ENCODE measurements at places on chromosomes 7 and 10.
A peak's percentile ranks its signal among the peaks of the same experiment; 100 is the strongest.

- peak; percentile 14 for DNase-seq
These were observed 10.5 kb downstream of the CPVL start for GRCh38 chr7:29135846-29136245.

DNA sequence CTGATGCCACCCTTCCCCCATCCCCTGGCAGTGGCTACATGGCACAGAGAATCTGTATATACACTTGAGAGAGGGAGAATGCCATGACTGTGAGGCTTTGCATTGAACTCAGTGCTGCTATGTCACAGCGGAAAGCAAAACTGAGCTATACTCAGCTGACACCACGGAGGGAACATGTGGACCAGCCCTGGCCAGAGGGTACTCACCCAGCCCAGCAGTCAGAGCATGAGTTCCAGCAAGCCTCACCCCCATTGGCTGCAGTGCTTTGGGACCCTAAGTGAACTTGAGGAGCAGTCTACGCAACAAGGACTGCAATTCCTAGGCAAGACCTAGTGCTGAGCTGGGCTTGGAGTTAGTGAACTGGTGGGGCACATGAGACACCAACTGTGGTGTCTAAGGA is 10.3 kb upstream of the AOC1 start:
- DNase-seq = no peak

GRCh38 chr7:105610165-105610930 is 29.1 kb upstream of the EFCAB10 start:
- no peak for DNase-seq

DNA sequence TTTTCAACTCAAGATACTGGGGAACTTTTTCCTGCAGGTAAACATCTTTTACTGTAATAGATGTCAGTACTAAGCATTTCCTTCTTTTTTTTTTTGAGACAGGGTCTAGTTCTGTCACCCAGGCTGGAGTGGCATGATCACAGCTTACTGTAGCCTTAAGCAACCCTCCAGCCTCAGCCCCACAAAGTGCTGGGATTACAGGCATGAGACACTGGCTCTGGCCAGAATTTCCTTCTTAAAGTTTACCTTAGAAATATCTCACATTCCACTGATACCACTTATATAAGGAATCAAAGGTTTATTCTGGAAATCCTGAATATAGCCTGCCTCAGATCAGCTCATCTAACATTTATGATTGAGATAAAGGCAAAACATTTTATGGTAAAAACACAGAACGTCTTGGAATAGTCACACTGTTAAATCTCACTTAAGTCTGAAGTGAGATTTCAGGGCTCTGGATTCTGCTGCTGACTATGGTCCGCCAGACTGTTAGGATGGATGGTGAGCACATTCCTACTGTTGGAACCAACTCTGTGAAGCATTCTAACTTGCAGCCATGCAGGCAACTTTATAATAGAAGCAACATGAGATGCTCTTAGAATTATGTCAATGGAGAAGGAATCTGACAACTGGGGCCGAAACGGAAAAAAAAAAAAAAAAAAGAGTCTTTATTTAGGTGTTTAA is 151.9 kb downstream of the ZMYND11 start:
- DNase-seq = no peak

DNA sequence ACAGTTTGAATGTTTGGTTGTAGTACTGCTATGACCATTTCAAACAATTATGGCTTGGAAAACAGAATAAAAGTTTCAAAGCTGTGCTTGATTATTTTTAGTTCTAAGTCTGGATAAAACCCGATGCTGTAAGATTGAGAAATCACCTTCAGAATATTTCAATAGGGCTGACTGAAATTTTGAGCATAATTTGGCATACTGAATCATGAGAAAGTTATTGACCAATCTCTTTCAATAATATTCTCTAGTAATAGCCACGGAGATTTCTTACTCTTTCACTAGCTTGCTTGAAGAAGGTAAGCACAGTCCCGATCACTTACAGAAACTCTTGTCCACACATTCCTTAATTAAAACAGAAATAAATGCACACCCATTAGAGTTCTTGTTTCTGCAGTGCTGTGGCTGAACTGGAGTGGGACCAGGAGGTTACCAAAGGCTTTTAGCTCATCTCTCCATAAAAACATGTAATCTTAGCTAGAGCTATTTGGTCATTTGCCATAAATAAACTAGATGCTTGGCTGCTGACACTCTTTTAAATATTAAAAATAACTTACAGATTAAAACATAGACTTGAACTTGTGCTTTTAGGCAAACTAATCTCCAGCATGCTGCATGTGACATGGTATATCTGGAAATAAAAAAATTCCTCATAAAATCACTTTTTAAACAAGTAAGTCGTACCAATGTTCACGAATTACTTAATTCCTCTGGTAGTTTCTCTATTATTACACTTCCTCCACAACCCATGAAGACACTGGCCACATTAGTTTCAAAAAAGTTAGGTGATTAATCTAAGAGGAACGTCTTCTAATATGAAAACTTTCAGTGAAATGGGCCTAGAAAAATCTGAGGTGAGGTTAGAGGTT is 97.8 kb downstream of the AGMO start:
- DNase-seq = no peak

GRCh38 chr7:150914966-150915365 is 62.6 kb downstream of the AOC1 start:
- DNase-seq = no peak

DNA sequence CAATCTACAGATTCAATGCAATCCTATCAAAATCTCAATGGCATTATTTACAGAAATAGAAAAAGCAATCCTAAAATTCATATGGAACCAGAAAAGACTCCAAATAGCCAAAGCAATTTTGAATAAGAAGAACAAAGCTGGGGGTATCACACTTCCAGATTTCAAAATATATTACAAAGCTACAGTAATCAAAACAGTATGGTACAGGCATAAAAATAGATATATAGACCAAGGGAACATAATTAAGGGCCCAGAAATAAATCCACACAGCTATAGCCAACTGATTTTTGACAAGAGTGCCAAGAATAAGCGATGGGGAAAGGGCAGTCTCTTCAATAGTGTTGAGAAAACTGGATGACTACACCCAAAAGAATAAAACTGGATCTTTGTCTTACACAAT is 251.9 kb upstream of the FOXK1 start:
- DNase-seq = no peak

GRCh38 chr10:90286406-90286805 is 571.4 kb downstream of the HTR7 start:
- no peak for DNase-seq

DNA sequence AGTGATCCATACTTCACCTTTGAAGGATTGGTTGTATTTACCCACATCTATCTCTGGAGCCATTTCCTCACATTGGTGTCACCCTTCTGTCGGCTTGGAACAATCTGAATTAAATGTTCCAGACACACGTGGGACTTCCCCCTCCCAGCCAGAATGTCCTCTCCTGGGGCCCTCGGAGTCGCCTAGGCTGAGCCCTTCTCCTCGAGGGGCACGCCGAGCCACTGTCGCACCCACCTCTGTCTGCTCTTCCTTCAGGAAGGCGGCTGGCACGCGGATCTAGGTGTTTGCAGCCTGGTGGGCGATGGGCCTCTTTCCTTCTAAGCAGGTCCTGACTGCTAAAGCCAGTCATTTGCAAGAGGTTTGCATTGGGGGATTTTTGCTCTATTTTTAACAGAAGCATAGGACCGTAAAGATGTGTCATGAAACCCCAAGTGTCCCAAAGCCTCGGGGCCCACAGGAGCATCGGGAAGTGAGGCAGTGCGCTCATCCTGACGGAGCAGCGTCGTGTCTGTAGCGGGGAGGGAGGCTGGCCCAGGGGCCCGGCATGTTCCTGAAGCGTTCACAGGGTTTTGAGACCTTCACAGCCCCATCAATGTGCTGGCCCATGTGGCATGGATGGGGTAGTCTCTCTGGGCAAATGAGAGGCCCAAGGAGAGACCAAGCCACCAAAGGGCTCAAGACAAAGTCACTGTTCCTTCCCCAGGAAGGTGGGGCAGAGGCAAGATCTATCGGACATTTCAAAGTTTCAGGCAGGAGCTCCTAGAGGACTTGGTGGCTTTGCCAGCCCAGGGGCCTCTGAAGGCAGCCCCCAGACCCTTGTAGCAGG is 86.7 kb downstream of the RGS10 start:
- DNase-seq = no peak

- DNase-seq = peak; percentile 19
These were observed 13.7 kb downstream of the KIN start for GRCh38 chr10:7773845-7774801.

DNA sequence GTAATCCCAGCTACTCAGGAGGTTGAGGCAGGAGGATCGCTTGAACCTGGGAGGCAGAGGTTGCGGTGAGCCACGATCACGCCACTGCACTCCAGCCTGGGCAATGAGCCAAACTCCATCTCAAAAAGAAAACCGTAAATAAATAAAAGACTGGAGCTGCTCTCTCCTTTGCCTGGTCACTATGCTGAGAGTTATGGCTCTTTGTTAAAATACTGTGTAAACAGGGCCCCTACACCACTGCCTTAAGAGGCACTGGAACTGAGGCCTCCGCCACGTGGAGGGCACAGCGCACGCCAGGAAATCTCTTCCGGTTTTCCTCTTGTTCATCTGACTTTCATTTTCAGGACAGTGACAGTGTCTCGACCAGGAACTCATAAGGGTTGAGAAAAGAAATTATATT is 123.3 kb downstream of the PAXIP1 start:
- DNase-seq = no peak

- DNase-seq = no peak
These were observed 5.8 kb downstream of the UNC5B start for GRCh38 chr10:71218046-71218650.

DNA sequence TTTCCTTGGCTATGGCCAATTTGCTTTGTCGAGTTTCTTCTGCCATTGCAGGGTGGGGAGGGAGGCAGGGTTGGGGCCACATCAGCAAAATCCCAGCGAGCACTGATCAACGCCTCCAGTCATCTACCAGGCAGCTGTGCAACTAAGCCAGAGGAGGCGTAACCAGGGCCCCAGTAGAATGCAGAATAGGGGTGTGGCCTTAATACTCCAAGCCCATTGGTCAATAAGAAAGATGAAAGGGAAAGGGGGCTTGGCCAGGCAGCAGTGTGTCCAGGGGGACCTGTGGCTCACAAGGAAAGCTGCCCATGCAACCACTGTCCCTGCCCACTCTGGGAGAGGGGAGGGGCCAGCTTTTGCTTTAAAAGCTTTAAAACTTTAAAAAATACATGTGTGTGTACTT is 21.5 kb upstream of the GGCT start:
- no peak for DNase-seq

DNA sequence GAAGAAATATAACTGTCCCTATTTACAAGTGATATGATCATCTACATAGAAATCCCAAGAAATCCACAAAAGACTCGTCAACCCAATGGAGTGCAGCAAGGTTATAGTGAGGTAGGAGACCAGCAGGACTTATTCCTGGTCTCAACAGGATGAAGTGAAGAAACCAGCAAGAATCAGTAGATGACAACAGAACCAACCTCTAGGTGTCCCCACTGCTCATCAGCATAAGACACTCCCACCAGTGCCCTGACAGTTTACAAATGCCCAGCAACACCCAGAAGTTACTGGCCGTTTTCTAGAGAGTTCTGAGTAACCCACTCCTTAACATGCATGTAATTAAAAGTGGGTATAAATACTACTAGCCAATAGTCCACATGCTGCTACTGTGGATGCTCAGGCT is 470.5 kb upstream of the LRRTM3 start:
- peak; percentile 5 for DNase-seq

- DNase-seq = peak; percentile 21
These were observed 126.0 kb downstream of the SGMS1 start for GRCh38 chr10:50497758-50498157.

- no peak for DNase-seq
These were observed 173.9 kb downstream of the ARID5B start for GRCh38 chr10:62075414-62075813.

DNA sequence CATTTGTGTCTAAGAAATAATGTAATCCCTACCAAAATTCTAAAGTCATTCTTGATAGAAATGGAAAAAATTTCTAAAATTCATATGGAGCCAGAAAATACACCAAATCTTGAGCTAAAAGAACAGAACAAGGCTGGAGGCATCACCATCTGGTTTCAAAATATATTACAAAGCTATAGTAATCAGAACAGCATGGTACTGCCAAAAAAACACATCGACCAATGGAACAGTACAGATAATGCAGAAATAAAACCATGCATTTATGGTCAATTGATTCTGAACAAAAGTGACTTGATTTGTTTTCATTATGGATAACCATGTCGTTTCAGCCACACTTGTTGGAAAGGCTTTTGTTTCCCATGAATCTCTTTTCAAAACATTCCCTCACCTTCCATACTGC is 7.0 kb upstream of the WDFY4 start:
- DNase-seq = no peak

DNA sequence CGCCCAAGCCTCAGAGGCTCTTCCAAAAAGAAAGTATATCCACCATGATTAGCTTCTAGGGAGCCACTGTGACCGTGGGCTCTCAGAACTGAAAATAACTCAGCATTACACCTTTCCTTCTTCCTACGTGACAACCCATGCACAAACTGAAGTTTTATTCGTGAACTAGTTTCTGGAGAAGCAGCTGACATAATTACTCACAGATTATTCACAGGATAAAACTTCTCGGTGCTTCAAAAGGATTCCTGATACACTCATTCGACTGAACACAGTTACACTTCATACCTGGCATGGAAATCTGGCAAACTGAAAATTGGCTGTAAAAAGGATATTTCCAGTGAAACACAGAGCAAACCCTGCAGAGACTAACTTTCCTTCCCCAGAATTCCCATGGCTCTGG is 139.2 kb upstream of the PTER start:
- no peak for DNase-seq

- no peak for DNase-seq
These were observed 18.3 kb downstream of the WDR91 start for GRCh38 chr7:135192914-135193536.

DNA sequence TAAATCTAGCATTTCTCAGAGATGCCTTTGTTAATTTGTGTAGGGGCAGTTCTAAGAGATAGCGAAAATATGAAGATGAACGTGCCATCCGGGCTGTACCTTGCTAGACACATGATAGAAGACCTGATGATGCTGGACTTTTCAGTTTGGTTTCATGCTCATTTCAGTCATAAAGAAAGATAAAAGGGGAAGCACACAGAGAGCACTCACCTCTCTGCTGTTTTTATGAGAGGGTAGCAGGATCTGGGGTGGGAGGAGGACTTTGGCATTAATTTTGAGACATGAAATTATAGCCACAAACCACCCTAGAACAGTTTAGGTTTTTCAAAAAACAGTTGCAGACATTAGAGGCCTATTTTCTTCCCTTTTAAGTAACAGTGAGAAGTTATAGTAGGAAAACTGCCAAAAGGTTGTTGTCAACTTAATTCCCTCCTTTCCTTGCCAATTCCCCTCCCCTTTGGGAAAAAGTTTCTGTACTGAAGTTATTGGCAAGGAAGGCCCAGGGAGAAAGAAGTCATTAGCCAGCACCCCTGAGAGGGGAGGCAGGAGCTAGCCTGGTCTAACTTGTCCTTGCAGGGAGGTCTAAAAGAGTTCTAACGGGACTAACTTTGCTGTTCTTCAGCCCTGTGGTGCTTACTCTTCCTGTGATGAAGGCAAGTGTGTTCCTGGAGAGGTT is 2.6 kb downstream of the ST7 start:
- peak; percentile 27 for DNase-seq

- DNase-seq = peak; percentile 30
These were observed 624.9 kb downstream of the ARL4A start for GRCh38 chr7:13312307-13312706.
